ENCODE measurements at places on chromosomes 16 and 17. TPM values are rescaled to one million over a fixed set of nuclear protein-coding genes. Genes with fewer than 3 reads are reported as not detected.

Gene CDRT15
- total RNA-seq = not detected

Gene CDRT15L2
- not detected for total RNA-seq

Gene CTRB2
- total RNA-seq = not detected

Gene WSCD1
- 13.4 TPM for total RNA-seq

Gene NUP85
- total RNA-seq = 26.6 TPM

Gene STH
- total RNA-seq = not detected

Gene OR1A2
- total RNA-seq = not detected
